DND-41 (cell line): ENCODE measurements at places on chromosomes 5 and 9.

GRCh38 chr9:28004900-28005299 lies 431.6 kb upstream of the C9orf72 start:
- no peaks in the 10 kb centered on the region for H3K27me3 ChIP-seq
- no peaks in the 10 kb centered on the region for H3K4me1 ChIP-seq
- H3K27ac ChIP-seq, result no peak overlapping the region

- no peak for DNase-seq
- no peak within 1 kb of the TSS for H3K4me3 ChIP-seq
- no peaks in the 10 kb centered on the region for H3K27me3 ChIP-seq
- H3K27ac ChIP-seq, result no peak within 1 kb of the TSS
- no peaks in the 10 kb centered on the region for H3K36me3 ChIP-seq
Observed at GRCh38 chr9:6215562-6215961, at the start of gene IL33. IL33 (plus strand) TSS chr9:6215807; CDS start chr9:6241695, 25,888 bp downstream.

GRCh38 chr5:154712518-154713437 lies 42.4 kb upstream of the LARP1 start:
- H3K4me3 ChIP-seq, result no peak overlapping the region
- H3K27ac ChIP-seq, result no peak overlapping the region
- H3K27me3 ChIP-seq, result no peaks in the 10 kb centered on the region
- H3K4me1 ChIP-seq, result peaks cover 6% of the 10 kb centered on the region

- no peak for DNase-seq
- H3K4me1 ChIP-seq, result no peaks in the 10 kb centered on the region
- H3K36me3 ChIP-seq, result no peaks in the 10 kb centered on the region
- H3K27me3 ChIP-seq, result no peaks in the 10 kb centered on the region
Observed at GRCh38 chr5:143462431-143462830, 58.9 kb upstream of the NR3C1 start.

DNA sequence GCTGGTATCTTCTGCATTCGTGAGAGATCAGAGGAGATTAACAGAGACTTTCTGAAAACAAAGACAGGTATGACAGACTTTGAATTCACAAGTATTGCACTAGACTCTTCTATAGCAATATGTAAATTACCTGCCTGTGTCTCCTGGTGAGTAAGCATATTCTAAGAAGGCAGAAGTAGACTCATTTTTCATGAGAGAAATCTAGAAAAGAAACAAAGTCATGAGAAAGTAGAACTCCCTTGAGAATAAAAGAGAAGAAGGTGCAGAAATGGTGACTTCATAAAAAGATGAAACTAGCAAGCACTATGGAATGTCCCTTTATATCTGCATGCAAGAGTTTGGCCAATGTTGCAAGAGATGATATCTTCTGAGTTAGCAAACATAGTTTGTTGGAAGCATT lies 419.8 kb downstream of the DMRT2 start:
- no peaks in the 10 kb centered on the region for H3K36me3 ChIP-seq
- H3K4me1 ChIP-seq, result no peaks in the 10 kb centered on the region
- H3K27me3 ChIP-seq, result no peaks in the 10 kb centered on the region

DNA sequence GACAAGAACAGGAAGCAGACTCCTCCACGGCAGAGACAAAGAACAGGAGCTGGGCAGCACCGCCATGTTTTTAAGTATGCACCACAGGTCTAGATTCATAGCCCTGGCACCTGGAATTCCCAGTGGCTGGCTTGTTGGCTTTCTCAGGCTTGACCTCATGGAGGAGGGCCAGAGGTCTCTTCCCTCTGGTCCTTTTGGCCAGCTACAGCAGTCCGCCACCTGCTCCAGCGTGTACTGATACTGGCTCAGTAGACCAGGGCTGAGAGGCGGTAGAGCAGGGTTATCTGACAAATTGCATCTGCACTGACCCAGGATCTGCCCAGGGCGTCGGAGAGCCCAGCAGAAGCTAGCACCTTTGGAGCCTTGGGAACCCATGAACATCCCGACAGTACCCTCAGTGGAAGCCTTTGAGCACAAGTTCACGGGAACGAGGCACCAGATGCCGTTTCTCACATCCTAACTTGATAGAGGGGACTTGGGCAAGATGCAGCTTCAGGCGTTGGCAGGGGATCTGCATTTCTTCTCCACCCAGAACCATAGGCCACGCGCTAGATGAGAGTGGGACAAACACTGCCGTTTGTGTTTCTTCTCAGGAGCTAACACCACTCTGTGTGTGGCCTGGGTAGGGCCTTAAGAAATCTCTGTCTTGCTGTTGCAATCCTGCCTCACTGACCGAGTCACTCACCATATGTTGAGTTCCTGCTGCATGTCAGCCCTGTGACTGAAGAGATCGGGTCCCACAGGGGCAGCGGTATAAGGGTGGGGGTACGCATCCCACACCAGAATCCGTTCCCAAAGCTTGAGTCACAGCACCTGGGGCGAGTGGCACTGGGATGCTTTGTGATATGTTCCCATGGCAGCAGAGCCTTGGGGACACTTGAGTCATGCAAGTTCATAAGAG lies 90.3 kb upstream of the OTULINL start:
- no peaks in the 10 kb centered on the region for H3K27me3 ChIP-seq
- H3K36me3 ChIP-seq, result no peaks in the 10 kb centered on the region
- no peak overlapping the region for H3K27ac ChIP-seq
- no peaks in the 10 kb centered on the region for H3K4me1 ChIP-seq

- H3K27me3 ChIP-seq, result no peaks in the 10 kb centered on the region
- H3K4me1 ChIP-seq, result 0 out of 2 replicates have a peak, but pooled peaks cover 2% of the 10 kb centered on the region
- no peaks in the 10 kb centered on the region for H3K36me3 ChIP-seq
- no peak for DNase-seq
- H3K4me3 ChIP-seq, result no peak overlapping the region
Observed at GRCh38 chr9:122102156-122102555, 9.0 kb upstream of the TTLL11 start.

- no peak for DNase-seq
- no peak overlapping the region for H3K27ac ChIP-seq
- no peaks in the 10 kb centered on the region for H3K27me3 ChIP-seq
- H3K36me3 ChIP-seq, result peaks cover 77% of the 10 kb centered on the region
- no peaks in the 10 kb centered on the region for H3K4me1 ChIP-seq
- no peak overlapping the region for H3K4me3 ChIP-seq
Observed at GRCh38 chr5:651296-652022, 39.3 kb downstream of the CEP72 start.

GRCh38 chr9:135479469-135480052 lies at the start of gene PPP1R26:
PPP1R26 (plus strand) TSS chr9:135479782; CDS start chr9:135484511, 4,729 bp downstream.
- no peaks in the 10 kb centered on the region for H3K27me3 ChIP-seq
- H3K4me3 ChIP-seq, result no peak within 1 kb of the TSS
- no peak for DNase-seq
- H3K36me3 ChIP-seq, result no peaks in the 10 kb centered on the region

DNA sequence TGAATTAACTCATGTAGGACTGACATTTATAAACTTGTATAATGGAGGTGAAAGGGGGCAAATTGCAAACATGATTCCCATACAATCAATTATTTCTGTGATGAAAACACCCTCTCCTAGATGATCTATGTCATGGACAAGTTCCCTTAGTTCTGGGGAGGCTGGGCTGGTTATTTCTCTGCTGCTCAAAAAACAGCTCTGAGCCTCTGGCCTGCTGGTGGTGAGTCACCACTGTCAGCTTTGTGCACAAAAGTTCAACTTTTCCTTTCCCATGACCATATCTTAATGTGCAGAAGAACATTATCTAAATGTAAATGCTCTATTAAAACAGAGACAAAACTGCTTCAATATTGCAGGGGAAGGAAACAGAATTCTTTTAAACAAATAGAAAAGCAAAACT lies 85.0 kb downstream of the HMHB1 start:
- no peaks in the 10 kb centered on the region for H3K4me1 ChIP-seq
- H3K27me3 ChIP-seq, result no peaks in the 10 kb centered on the region
- no peak overlapping the region for H3K4me3 ChIP-seq
- no peaks in the 10 kb centered on the region for H3K36me3 ChIP-seq

- no peaks in the 10 kb centered on the region for H3K4me1 ChIP-seq
- no peak for DNase-seq
- H3K4me3 ChIP-seq, result no peak overlapping the region
- H3K27me3 ChIP-seq, result no peaks in the 10 kb centered on the region
- H3K27ac ChIP-seq, result no peak overlapping the region
Observed at GRCh38 chr5:91049800-91050199, 333.3 kb downstream of the ARRDC3 start.

DNA sequence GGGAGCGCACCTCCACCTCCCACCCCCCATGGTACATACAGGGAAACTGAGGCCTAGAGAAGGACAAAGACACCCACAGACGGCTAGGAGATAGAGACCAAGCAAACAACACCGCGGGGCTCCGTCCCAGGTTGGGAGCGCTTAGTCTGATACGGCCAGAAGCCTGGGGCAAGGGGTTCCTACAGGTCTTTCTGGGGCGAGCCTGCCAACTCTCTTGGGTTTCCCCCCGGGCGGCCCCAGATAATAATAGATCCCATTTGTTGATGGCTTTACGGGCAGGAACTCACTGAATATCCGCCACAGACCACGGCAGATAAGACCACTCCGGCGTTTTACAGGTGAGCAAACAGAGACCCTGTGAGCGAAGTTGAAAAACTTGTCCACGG lies 5.0 kb upstream of the EBF1 start:
- H3K4me1 ChIP-seq, result peaks cover 37% of the 10 kb centered on the region
- H3K4me3 ChIP-seq, result no peak overlapping the region
- no peak for DNase-seq
- H3K27me3 ChIP-seq, result no peaks in the 10 kb centered on the region

DNA sequence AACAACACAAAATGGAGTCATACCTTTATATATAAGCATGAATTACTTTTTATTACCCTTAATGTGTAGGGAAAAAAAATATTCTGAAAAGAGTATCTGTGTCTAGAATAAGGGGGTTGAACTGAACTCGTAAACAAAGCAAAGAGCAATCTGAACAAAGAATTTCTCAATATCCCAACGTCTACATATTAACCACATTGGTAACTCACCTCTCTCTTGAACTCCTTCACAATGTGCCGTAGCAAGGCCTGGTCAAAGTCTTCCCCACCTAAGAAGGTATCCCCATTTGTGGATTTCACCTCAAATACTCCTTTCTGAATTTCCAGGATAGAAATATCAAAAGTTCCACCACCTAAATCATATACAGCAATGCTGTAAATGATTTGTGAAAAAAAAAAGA lies 8.4 kb downstream of the HSPA9 start:
- no peaks in the 10 kb centered on the region for H3K27me3 ChIP-seq
- H3K4me3 ChIP-seq, result no peak overlapping the region
- H3K27ac ChIP-seq, result no peak overlapping the region
- peaks cover 94% of the 10 kb centered on the region for H3K36me3 ChIP-seq
- peaks cover 35% of the 10 kb centered on the region; the same call in 1 of the 2 replicates for H3K4me1 ChIP-seq

GRCh38 chr9:128558431-128559310 lies 6.3 kb downstream of the SPTAN1 start:
- no peak overlapping the region for H3K4me3 ChIP-seq
- H3K27ac ChIP-seq, result no peak overlapping the region
- peaks cover 40% of the 10 kb centered on the region for H3K4me1 ChIP-seq
- H3K27me3 ChIP-seq, result no peaks in the 10 kb centered on the region
- H3K36me3 ChIP-seq, result 0 out of 2 replicates have a peak, but pooled peaks cover 4% of the 10 kb centered on the region
- peak; percentile 50 for DNase-seq

- no peaks in the 10 kb centered on the region for H3K4me1 ChIP-seq
- no peaks in the 10 kb centered on the region for H3K36me3 ChIP-seq
- DNase-seq, result no peak
Observed at GRCh38 chr5:167616043-167616890, 675.2 kb upstream of the WWC1 start.

GRCh38 chr5:123611406-123611709 lies 99.4 kb downstream of the CSNK1G3 start:
- H3K36me3 ChIP-seq, result no peaks in the 10 kb centered on the region
- H3K27me3 ChIP-seq, result peaks cover 4% of the 10 kb centered on the region
- H3K4me1 ChIP-seq, result no peaks in the 10 kb centered on the region
- DNase-seq, result no peak
- H3K4me3 ChIP-seq, result no peak overlapping the region
- H3K27ac ChIP-seq, result no peak overlapping the region

DNA sequence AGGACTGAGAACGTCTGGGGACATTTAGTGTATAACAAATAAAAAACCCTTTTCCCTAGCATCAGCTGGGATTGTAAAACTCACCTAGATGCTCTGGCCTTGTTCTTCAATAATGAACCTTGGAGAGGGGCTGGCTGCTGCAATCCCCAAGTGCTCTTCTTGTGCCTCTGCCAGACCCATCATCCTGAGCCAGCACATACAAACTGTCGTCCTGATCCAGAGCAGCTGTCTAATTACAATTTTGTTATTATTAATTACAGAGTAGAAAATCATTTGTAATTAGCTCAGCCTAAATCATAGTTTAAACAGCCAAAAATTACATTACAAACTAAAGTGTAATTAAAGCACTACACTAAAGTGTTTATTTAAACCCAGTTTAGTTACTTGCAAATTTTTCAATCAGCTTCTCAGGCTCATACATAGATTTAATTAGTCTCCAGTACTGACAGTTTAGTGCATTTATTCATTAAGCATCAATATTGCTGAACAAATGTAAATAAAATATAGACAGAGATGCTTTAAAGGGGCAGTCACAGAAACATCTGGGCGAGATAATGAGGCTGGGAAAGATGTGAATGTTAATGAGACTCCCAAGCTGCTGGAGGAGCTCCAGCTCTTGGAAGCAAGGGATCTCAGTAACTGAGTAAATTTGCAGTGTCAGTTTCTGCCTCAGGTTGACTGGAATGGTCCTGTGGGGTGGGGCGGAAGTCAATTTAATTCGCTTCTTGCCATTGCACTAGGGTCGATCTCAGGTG lies 632.3 kb upstream of the TLE4 start:
- no peaks in the 10 kb centered on the region for H3K27me3 ChIP-seq
- H3K27ac ChIP-seq, result no peak overlapping the region
- DNase-seq, result no peak
- no peaks in the 10 kb centered on the region for H3K36me3 ChIP-seq
- no peaks in the 10 kb centered on the region for H3K4me1 ChIP-seq
- H3K4me3 ChIP-seq, result no peak overlapping the region

GRCh38 chr5:155260798-155261197 lies 247.2 kb downstream of the KIF4B start:
- no peak overlapping the region for H3K27ac ChIP-seq
- peak; percentile 18 for DNase-seq
- H3K4me1 ChIP-seq, result no peaks in the 10 kb centered on the region
- no peaks in the 10 kb centered on the region for H3K27me3 ChIP-seq
- H3K36me3 ChIP-seq, result no peaks in the 10 kb centered on the region

GRCh38 chr9:87620731-87621322 lies 105.1 kb upstream of the CTSL start:
- no peaks in the 10 kb centered on the region for H3K4me1 ChIP-seq
- no peaks in the 10 kb centered on the region for H3K27me3 ChIP-seq
- H3K36me3 ChIP-seq, result no peaks in the 10 kb centered on the region
- no peak overlapping the region for H3K27ac ChIP-seq
- DNase-seq, result no peak
- no peak overlapping the region for H3K4me3 ChIP-seq

DNA sequence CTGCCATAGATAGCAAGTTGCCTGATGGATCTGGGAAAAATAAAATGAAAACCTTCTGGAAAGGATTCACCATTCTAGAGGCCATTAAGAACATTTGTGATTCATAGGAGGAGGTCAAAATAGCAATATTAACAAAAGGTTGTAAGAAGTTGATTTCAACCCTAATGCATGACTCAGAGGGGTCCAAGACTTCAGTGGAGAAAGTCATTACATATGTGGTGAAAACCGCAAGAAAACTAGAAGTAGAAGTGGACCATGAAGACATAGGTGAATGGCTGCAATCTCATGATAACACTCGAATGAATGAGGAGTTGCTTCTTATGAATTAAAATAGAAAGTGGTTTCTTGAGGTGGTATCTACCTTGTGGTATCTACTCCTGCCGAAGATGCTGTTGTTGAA lies 86.6 kb downstream of the GABRA1 start:
- H3K36me3 ChIP-seq, result no peaks in the 10 kb centered on the region
- H3K4me3 ChIP-seq, result no peak overlapping the region
- no peak for DNase-seq
- H3K4me1 ChIP-seq, result no peaks in the 10 kb centered on the region
